NK-92 treated with Interleukin-12 subunit alpha and Interleukin-12 subunit beta, amount 100 ng/mL, for 24 hours (cell line): ENCODE measurements at places on chromosomes 12 and 14.

DNA sequence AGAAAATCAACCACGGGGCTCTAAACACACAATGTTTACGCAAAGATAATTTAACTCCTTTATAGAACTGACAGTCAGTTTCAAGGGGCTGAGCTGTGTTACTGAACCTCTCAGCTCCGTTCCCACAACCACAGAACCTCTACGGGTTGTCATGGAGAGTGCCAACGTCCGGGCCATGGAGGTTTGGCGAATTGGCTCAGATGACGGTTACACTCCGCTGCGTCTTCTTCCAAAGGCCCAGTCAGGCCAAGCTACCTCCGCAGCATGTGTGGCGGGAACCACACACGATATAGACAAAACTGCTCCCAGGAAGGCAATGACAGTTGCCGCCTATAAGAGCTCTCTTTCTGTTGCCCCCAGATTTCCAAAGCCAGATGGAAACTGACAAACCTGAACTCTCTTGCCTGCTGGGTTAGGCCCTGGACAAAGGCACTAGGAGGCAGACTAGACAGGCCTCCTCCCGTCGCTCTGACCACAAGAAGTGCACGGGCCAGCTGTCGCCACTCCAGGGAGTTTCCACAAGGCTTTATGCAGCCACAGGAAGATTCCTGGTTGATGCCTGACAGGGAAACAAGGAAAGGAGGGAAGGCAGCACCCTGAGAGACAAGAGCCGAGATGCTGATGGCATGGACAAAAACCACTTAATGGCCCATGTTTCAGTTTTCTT is 30.3 kb downstream of the CCDC88C start:
- DNase-seq, result no peak

DNA sequence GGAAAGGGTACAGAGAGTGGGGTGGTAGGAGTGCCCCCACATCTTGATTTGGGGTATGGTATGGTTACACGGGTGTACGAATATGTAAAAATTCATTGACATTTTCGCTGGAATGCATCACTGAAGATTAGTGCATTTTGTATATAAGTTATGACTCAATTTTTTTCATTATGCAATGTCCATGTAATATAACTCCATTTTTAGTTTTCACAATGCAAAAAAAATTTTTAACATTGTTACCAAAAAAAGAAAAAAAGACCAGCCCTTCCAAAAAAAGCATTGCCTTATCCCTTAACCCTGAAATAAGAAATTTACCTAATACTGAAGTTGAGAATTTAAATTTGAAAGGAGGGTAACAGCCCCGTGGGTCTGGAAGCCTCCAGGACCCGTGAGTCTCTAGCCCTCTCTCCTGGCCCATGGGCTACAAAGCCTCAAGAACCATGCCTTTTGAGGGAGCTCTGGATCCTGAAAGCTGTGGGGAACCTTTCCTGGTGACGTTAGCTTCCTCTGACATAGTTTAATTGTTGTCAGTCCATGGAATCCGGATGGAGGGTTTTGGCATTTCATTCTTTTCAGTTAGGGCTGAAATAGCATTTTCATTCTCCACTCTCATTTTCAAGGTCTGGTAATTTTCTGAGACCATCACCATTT is 55.6 kb upstream of the ACTN1 start:
- DNase-seq, result no peak

GRCh38 chr12:62799126-62799736 is 135.7 kb downstream of the PPM1H start:
- peak; percentile 46 for DNase-seq

- DNase-seq, result no peak
Measured at GRCh38 chr14:43803076-43803689, 703.9 kb downstream of the FSCB start.

- no peak for DNase-seq
Measured at GRCh38 chr12:108338915-108339657, at the start of gene CMKLR1. Gene CMKLR1, minus strand, starts transcription at chr12:108339311. Its CDS starts 45,720 bp downstream, at chr12:108293591.

GRCh38 chr12:132872975-132873421 is 14.4 kb downstream of the CHFR start:
- no peak for DNase-seq

DNA sequence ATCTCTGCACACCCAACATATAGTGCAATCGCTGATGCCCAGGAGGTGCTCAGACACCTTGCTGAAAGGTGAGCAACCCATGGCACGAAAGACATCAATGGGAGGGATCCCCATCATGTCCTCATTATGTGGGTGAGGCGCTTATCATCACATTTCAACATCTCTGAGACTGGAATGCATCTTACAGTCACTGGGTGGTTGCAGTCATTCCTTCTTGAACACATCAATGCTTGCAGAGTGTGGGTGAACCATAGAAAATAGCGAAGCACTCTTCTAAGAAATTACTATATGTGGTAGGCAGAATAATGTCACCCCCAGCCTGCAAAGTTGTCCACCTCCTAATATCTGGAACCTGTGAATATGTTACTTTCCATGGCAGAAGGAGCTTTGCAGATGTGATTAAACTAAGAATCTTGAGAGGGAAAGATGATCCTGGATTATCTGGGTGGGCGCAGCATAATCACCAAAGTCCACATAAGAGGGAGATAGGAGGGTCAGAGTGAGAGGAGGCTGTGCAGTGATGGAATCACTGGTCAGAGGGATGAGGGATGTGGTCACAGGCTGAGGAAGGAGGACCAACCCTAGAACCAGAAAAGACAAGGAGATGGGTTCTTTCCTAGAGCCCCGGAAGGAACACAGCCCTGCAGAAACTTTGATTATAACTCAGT is 51.2 kb downstream of the GLRX5 start:
- DNase-seq, result no peak

DNA sequence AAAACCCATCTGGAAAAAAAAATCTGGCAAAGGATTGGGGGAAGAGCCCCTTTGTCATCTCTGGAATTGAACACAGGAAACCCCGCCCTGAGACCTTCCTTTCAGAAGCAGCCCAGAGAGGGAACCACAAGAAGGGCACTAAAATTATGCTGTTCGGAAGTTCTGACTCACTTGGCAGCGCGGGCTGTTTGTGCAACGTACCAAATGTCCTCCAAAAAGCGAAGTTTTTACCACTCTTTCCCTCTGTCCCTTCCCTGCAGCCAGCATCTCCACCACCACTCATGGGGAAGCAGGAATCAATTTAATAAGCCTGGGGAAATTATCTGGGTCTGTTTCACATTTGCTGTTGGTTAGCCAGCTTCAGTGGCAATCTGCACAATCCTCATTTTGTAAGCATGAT is 3.2 kb upstream of the SYNE3 start:
- peak; percentile 68 for DNase-seq

- DNase-seq, result no peak
Measured at GRCh38 chr12:6753772-6754356, 923 bp upstream of the MLF2 start.

DNA sequence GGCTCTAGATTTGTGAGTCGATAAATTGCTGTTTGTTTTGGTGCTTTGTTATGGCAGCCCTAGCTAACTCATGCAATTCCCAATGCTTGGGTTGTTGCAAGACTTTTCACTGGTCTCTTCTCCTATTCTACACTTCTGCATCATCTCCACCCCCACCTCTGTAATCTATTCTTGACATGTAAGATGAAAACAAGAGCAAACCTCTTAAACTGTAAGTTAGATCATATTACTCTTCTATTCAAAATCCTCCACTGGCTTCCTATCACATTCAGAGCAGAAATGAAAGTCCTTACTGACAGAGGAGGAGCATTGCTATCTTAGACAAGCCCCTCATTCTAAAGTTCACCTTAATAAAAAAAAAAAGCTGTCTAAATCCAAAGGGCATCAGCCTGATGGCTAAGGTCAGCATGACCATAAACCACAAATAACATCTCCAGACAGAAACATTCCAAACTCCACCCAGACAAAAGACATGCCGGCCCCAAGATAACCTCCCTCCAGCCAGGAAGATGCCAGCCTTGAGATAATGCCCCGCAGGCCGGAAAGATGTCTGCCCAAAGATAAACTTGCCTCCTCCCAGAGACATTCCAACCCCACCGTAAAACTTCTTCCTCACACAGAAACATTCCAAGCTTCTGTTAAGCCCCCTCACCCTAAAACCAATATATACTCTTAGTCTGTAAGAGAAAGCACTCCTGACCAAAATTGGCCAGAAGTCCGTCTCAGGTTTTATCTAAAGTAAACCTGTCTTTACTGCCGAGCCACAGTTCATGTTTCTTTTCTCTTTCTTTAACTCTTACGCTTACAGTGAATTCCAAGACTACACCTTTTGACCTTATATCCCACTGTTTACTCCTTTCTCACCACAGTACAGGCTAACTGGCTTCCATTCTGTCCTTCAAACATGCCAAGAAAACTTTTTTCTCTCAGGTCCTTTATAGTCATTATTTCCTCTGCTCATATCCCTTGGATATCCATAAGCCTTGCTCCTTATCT is 308.9 kb downstream of the KCNH5 start:
- no peak for DNase-seq

- DNase-seq, result no peak
Measured at GRCh38 chr12:103028881-103029639, 71.6 kb downstream of the ASCL1 start.

- DNase-seq, result no peak
Measured at GRCh38 chr14:63444588-63444987, 98.6 kb downstream of the PPP2R5E start.

- DNase-seq, result no peak
Measured at GRCh38 chr12:92627511-92627910, 75.3 kb upstream of the PLEKHG7 start.

DNA sequence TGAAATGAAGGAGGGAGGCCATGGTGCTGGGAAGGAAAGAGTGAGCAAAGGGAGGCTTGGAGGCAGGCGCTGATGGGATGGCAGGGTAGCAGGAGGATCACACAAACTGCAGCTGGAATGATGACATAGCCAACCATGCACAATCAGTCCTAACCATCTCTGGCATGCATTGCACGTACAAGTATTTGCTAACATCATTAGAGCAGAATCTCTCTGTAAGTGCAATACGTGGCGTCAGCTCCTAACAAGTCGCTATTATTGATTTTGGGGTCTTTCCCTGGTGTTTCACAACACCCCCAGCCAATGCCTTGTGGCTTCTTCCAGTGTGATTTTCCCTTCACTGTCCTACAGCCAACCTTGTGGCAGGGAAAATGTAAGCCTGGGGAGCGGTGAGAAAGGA is 18.5 kb downstream of the BDKRB1 start:
- no peak for DNase-seq

DNA sequence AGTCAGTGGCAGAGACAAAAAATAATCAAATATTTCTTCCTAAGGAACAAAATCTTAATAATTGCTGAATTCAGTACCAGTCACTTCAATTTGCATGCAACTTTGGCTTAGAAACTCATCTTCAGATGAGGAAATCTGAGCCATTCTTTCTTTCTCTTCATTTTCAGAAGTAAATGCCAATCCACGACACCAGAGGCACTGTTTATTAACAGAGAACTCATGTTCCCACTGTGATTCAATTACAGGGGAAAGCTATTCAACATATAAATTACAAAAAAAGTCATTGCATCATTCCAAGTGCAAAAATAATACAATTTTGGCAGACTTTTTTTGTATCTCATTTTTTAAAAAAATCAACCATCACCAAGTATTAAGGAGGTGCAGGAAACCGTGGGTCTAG is 816.1 kb upstream of the TMEM132C start:
- DNase-seq, result no peak

DNA sequence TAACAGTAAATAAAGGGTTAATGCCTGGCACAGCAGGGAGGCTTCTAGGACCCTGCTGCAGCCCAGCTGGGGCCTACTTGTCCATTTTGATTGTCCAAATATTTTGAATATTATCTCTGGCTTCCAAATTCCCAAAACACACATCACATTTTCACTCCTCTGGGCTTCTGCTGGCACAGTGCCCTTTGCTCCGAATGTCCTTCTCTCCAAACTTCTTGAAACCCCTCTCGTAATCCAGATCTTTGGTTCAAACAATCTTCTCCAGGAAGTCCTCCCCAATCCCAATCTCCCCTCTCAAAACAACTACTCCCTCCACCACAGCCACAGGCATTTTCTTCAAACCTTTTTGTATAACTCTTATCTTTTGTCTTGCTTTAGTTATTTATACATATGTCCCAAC is 225.6 kb downstream of the PPM1H start:
- no peak for DNase-seq

- no peak for DNase-seq
Measured at GRCh38 chr12:1929241-1929984, 11.0 kb upstream of the CACNA2D4 start.

DNA sequence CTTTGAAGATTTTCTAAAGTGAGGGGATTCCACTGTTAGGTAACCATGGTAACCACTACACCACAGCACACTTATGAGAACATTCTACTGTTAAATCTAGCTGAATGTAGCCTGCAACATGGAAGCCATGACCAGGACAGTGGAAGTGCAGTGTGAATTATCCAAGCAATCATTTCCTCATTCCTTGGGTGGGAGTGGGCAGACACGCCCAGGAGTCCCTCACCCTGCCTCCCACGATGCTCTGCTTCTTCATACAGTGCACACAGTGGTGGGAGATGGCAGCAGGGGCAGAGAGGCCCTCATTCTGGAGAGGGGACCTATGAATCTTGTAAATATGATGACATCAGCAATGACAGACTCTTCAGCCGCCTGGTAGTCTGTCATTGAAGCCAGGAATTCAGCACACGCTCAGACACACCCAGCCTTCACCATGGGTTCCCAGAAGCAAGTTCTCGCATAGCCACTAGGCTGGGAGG is 70.1 kb upstream of the HOXC13 start:
- DNase-seq, result no peak

- DNase-seq, result no peak
Measured at GRCh38 chr12:3713483-3713882, 39.4 kb downstream of the CRACR2A start.

DNA sequence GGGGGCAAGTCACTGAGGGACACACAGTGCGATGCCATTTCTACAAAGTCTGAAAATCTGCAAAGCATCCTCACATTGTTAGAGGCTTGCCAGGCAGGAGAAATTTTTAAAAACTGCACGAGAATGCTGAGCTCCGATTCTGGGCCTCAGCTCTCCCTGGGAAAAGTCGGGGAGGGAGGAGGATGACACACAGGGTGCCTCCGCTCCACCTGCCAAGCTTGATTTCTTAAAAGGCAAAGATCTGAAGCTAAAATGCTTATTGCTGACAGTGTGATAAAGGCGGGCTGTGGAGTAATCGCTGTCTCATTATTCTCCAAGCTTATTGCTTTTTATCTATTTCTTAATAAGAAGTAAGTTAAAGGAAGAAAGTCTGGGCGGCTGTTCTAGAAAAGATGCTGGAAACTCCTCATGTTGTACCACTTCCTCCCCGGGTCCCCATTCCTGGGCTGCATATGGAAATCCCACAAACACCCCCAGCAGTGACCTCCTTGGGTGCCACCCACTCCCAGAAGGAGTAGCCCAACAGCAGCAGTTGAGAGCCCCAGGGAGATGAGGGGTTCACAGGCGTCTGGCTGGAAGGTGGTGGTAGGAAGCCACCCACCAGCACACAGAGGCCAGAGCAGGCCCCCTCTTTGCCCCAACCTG is 55.0 kb downstream of the CCDC85C start:
- no peak for DNase-seq

GRCh38 chr14:69652942-69653684 is 41.7 kb downstream of the SUSD6 start:
- no peak for DNase-seq

DNA sequence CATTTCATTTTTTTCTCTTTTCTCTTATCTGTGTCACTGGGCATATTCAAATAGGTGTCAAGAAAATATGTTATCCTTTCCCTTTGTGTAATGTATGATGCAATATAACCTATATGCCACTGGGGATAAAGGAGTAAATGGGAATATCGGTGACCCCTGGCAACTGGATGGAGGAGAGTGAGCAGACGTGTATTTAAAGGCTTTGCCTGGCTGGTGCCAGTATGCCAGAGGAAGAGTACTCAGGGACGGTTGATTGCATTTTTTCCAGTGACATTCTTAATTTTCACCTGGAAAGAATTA is 12.0 kb upstream of the STXBP6 start:
- DNase-seq, result no peak
